ENCODE measurements at places on chromosomes 3 and 15. TPM values are rescaled to one million over a fixed set of nuclear protein-coding genes. Genes with fewer than 3 reads are reported as not detected.

DNA sequence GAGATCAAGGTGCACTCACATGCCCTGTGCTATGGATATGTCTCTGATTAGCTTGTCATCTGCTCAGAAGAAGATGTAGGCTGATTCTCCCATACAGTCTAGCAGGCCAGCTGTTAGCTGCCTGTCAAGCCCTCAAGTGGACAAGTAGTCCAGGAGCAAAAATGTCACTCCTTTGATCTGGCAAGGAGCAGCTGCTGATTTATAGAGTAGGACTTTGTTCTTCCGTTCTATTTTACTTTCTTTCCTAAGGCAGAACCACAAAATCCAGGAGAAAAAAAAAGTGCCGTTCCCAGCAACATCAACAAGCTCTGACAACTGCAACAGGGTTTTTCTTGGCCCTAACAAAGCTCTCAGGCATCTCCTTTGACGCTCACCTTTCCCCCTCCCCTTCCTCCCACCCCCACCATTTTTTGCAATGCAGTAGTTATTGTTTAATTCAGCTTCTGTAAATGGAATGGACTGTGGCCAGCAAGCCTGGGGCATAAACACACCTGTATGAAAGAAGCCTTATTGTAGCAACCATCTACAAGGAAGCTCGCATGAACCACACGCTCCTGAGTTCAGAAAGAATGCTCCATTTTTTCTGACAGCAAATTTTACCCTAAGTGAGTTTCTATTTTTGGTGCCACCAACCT is 196.3 kb downstream of the MEIS2 start:
- no peak for DNase-seq

DNA sequence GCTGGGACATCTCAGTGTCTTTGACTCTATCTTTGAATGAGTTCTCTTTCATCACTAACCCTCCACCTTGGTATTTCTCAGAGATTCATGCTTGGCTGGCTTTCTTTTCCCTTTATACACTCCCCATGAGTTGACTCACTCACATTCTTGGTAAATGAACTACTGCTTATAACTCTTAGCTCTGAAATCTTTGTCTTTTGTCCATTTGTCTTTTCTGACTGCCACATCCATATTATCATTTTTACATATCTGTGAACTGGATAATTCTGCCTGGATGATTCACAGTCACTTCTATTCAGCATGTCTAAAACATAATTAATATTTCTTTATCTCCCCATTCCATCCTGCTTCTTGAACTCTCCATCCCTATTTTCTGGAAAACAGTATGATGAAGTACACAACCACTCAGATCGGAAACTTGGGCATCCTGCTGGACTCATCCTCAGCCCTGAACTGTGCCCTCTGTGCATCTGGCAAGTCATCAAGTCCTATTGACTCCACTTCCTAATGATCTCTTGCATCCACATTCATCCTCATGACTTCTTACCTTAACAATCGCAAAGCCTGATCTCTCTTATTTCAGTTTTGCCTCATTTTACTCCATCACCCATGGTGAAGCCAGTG is 66.9 kb downstream of the KCNAB1 start:
- DNase-seq = peak; percentile 65

- DNase-seq = no peak
These were observed 318.0 kb downstream of the CLSTN2 start for GRCh38 chr3:140252812-140253656.

GRCh38 chr3:53078656-53079055 is 32.8 kb upstream of the SFMBT1 start:
- no peak for DNase-seq

DNA sequence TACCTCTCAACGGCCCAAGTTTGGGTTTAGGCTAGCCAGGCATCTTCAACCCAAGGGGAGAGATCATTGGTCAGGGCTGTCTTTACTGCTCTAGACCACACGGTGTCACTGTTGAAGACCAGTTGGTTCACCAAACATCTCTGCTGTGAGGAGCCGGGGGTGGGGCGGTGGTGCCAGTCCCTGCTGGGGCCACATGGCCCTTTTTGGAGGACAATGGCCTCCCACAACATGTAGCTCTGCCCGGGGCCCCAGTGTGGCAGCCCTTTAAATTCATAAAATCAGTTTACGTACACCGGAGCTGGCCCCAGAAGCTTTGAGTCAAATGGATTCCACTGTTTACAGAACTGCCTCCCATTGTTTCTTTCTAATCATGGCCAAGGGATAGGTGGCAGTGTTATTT is 19.1 kb upstream of the TM4SF18 start:
- peak; percentile 79 for DNase-seq

- no peak for DNase-seq
These were observed 41.1 kb downstream of the CYFIP1 start for GRCh38 chr15:22939051-22939450.

- DNase-seq = peak; percentile 10
These were observed 35.9 kb downstream of the SATB1 start for GRCh38 chr3:18389108-18389733.

GRCh38 chr3:156356537-156357363 is 198.2 kb downstream of the SSR3 start:
- no peak for DNase-seq

DNA sequence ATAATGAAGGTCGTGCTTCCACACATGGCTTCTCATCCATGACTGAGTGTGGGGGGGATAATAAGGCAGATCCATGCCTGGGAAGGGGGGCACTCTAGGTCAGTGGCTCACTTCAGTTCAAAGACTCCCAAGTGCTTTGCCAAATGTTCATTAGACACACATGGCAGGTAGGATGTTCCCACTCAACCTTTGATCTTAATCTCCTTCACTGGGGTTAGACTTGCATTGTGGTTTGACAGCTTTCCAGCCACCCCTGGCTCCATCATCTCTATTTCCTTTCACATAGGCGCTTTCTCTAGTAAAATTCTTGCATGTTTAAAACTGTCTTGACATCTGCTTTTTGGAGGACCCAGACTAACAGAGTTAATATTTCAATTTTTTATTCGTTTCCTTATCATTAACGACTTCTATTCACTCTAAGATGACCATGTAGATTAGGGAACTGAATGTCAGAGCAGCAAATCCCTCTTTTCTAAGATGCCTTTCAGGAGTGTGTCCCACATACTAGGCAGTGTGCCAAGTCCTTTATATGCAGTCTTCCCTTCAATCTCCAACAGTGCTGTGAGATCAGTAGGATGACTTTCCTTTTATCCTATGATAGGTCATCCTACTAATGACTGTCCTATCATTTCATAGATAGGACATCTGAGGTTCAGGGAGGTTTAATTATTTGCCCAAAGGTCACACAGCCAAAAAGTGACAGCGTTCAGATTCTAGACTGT is 57.9 kb downstream of the BTD start:
- DNase-seq = peak; percentile 86

DNA sequence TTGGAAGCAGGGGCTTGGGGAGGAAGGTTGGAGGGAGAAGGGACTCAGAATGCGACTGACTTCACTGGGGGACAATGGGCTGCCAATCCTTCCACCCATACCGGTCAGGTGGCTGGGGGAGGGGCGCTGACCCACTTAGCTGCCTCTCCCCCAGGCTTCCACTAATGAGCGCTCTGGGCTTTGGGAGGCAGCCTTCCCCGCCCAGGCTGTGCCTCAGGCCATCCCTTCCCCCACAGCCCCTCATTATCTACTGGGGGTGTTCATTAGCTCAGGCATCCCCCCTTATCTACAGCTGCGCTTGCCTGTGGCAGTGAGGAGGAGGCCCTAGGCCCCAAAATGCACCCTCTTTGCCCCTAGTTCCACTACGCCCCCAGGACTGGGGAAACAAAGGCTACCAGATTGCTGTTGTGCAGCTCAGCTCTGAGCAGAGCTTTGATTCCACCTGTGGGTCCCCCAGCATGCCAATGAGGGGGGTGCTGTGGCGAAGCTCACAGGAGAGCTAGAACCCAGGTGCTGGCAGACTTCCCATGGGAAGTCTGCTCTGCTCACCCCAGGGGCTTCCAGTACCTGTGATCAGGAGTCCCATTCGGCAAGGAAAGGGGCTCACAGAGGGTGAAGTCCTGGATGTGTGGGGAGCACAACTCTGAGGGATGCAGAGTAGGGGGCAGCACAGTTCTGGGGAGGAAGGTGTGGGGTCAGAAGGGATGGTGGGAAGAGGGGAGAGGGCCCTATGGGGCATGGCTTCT is 29.4 kb upstream of the SEMA3F start:
- no peak for DNase-seq

DNA sequence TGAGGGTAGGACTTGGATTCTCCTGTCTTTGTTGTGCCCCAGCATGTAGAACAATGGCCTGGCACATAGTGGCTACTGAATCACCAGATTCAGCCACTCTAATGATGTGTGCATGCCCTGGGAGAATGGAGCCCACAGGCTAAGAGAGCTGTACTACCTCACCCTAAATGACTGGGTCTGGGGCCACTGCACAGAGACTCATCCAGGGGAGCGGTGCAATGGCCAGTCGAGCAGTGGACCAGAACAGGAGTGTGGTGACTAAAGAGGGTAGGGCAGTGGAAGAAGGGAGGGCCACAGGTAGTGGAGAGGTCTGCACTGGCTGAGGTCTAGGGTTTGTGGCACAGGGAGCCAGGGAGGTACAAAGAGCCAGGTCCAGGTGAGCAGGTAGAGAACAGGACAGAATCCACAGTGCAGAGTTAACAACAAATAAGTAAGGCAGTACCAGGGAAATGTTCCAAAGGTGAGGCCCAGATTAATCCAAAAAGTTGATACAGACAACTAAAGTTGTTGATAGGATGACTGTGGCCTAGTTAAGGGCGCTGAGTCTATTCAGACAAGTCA is 142.7 kb upstream of the ATP11B start:
- no peak for DNase-seq

- DNase-seq = no peak
These were observed 517.1 kb upstream of the CCDC54 start for GRCh38 chr3:106860182-106860581.

DNA sequence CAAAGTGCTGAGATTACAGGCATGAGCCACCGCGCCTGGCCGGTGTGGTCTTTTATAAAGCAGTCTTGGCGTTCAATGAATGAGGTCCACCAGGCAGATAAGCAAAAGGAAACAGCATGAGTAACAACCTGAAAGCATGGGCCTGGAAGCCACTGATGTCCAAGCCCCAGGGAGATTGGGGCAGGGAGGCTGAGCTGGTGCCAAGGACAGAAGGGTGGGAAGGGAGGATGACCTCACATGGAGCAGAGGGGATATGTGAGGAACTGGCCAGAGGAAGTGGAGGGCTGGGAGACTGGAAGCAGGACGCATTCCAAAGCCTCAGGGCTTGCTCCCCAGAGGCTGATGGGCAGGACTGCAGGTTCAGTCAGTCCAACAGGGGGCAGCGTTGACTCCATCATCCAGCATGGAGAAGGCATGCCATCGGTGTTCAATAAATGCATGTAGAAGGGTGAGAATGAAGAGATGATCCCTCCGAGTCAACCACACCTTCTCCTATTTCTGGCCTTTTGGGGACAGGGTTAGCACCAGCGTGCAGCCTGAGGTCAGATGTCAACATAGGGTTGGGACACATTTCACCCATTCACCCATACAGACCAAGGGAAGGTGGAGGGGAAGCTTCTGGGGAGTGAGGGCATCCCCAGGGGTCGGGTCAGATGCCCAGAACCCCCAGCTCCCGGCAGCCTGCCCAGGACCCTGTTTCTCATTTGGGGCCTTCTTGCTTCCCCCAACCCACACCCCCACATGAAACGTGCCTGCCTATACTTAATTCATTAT is 14.8 kb downstream of the MYL3 start:
- peak; percentile 74 for DNase-seq

DNA sequence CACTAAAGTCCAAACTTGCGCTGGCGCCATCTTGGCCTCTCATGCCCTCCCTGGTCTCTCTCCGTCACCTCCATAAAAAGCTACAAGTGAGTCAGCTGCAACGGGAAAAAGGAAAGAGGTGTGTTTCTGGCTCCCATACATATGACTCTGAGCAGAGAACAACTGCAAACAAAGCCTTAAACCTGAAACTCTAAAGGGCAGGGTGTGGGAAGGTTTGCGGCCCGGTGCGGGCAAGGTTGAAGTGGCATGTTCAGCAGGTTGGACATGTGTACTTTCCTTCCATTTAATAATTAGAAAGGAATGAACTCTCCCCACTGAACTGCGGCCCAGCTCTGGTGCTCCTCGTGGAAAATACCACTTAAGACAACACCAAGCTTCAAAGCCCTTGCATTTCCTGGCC is 59.0 kb upstream of the PPARG start:
- DNase-seq = no peak

DNA sequence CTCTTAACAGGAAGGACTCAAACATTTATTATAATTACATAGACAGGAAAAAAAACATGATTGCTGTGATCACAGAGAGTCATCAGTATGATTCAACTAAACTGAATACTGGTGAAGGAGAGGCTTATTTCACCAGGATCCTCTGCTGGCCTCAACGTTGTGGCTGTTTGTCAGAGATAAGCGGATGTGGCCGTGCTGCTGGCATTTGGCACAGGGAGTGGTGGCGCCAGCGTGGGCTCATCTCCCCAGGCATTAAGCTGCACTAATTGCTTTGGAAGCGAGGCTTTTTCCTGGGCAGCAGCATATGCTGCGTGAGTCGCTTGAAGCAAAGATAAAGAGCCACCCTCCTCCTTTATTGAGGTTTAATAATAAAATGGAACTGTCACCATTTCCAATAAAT is 306.7 kb downstream of the LRTM1 start:
- DNase-seq = peak; percentile 77

- DNase-seq = no peak
These were observed 3.9 kb upstream of the MAP1A start for GRCh38 chr15:43513550-43513949.

- DNase-seq = peak; percentile 73
These were observed 146.2 kb downstream of the KLF13 start for GRCh38 chr15:31472636-31473384.

- no peak for DNase-seq
These were observed 35.7 kb downstream of the PYGO1 start for GRCh38 chr15:55552451-55552850.

DNA sequence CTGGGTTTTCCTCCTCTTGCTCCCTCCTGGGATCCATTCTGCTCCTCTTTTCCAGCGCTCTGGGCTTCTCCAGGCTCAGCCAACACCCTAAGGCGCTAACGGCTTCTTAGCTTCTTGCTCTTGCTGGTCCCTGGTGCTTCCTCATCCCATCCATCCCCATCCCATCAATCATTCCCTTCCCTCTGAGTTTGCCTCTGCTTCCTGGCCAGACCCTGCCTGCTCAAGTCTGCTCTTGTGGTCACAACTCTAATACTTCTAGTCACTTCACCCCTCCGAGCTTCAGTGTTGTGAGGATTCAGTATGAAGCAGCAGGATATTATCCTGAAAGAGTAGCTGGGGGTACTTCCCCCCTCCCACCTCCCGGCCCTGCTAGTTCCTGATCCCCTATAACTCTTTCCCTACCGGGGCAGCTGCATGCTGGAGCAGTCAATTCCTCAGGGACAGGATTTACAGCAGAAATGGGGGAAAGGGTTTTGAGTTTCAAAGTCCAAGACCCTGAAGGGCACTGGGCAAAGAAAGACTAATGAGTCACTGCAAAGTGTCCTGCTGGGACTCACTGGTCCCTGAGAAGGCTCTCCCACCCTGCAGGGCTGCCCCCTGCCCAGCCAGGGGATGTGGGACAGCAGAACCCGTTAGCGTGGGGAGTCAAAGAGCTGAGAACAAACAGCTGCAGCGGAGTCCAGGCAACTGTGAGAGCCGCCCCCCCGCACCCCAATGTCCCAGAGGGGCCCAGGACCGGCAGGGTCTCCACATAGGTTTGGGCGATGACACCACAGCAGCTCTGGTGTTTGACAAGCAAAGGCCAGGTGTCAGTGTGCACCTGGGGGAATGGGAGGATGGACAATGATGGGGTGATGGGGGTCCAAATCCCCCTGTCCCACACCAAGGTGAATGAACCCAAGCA is 2.3 kb upstream of the SYNM start:
- no peak for DNase-seq

Gene FRMD4B
- total RNA-seq = 2.6 TPM

Gene KAT2B
- total RNA-seq = 11.3 TPM

Gene CATSPER2
- total RNA-seq = 0.60 TPM

Gene KBTBD13
- total RNA-seq = not detected

Gene TMA7
- 838 TPM for total RNA-seq

Gene C15orf62
- not detected for total RNA-seq

Gene MAP6D1
- total RNA-seq = 1.1 TPM

All from RPMI7951 (cell line).